ENCODE measurements at places on chromosomes 7 and 10.
A peak's percentile ranks its signal among the peaks of the same experiment; 100 is the strongest.

- no peaks in the 10 kb centered on the region for H3K36me3 ChIP-seq
- peak; percentile 64 for DNase-seq
- H3K27me3 ChIP-seq, result no peaks in the 10 kb centered on the region
Measured at GRCh38 chr7:47669178-47669891, 87.4 kb upstream of the TNS3 start.

- no peaks in the 10 kb centered on the region for H3K27me3 ChIP-seq
- H3K4me3 ChIP-seq, result no peak overlapping the region
- no peak overlapping the region for H3K27ac ChIP-seq
- no peaks in the 10 kb centered on the region for H3K36me3 ChIP-seq
Measured at GRCh38 chr10:33494694-33495265, 160.3 kb upstream of the NRP1 start.

GRCh38 chr7:126803990-126804389 lies 448.8 kb downstream of the GRM8 start:
- no peak for DNase-seq
- no peaks in the 10 kb centered on the region for H3K36me3 ChIP-seq
- no peak overlapping the region for H3K27ac ChIP-seq
- no peaks in the 10 kb centered on the region for H3K4me1 ChIP-seq
- H3K27me3 ChIP-seq, result no peaks in the 10 kb centered on the region

- no peaks in the 10 kb centered on the region for H3K4me1 ChIP-seq
- DNase-seq, result no peak
- no peak overlapping the region for H3K27ac ChIP-seq
- H3K4me3 ChIP-seq, result no peak overlapping the region
- no peaks in the 10 kb centered on the region for H3K27me3 ChIP-seq
- no peaks in the 10 kb centered on the region for H3K36me3 ChIP-seq
Measured at GRCh38 chr10:120539076-120539475, 82.0 kb downstream of the PLPP4 start.

DNA sequence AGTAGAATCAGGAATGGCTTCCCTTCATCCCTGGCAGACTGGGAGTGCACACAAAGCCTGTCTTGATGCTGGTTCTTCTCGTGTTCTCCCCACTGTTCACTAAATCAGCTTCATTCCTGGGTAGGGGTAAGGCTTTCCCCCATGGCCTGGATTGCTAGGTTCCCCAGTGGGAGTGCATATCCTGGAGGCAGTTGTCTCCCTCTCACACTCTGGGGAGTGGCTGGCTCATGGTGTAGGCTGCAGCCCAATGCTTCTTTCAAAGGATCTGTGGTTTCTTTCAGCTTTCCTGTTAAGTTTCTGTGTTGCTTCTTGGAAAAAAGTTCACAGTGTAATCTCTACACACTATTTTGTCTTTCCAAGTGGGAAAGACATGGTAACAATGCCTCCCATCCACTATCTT lies 32.6 kb upstream of the ARMC3 start:
- no peak overlapping the region for H3K4me3 ChIP-seq
- H3K4me1 ChIP-seq, result no peaks in the 10 kb centered on the region
- H3K27ac ChIP-seq, result no peak overlapping the region
- H3K36me3 ChIP-seq, result no peaks in the 10 kb centered on the region
- H3K27me3 ChIP-seq, result no peaks in the 10 kb centered on the region
- no peak for DNase-seq

DNA sequence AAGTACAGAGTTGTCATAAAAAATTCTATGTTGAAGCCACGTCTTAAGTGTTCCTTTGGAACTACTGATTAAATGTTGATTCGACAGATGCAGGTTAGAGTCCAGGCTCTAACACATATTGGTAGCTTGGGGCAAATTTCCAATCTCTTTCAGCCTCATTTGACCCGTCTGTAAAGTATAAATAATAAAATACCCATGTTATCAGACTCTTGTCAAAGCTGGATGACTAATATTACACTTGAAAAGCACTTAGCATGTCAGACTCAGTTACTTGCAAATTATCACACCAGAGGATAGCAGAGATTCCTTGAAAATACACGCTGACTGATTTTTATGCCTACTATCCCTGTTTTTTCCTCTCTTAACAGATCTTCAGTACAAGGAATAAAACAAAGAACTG lies 18.1 kb upstream of the MACC1 start:
- no peak for DNase-seq
- H3K36me3 ChIP-seq, result no peaks in the 10 kb centered on the region
